ENCODE measurements at places on chromosomes 11 and 22. TPM values are rescaled to one million over a fixed set of nuclear protein-coding genes. Genes with fewer than 3 reads are reported as not detected.

Gene TYMP
- total RNA-seq: 46.9 TPM

DNA sequence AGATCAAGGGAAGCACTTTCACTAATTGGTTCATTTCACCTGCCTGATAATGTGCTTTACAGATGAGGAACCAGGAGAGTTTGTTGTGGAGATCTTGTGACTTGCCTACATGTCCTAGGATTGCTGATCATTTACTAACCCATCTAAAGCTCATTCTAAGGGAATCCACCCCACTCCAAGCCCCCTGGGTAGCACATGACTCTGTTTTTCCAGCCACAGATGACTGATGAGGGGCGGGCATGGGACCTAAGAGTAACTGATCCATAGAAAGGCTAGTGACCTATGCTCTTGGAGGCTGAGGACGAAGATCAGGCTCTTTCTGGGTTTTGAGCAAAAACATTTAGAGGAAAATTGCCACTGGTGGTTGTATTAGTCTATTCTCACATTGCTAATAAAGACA, 378.1 kb downstream of the CADM1 start:
- no peaks in the 10 kb centered on the region for H3K27me3 ChIP-seq
- no peak for DNase-seq
- no peak overlapping the region for H3K27ac ChIP-seq
- H3K4me1 ChIP-seq: no peaks in the 10 kb centered on the region
- no peaks in the 10 kb centered on the region for H3K36me3 ChIP-seq
- no peak overlapping the region for H3K4me3 ChIP-seq

Gene TRIM29
- total RNA-seq: not detected

GRCh38 chr11:59556917-59557348, 45.6 kb downstream of the OR4D9 start:
- H3K4me3 ChIP-seq: peak overlapping the region; percentile 64
- H3K4me1 ChIP-seq: peaks cover 23% of the 10 kb centered on the region

DNA sequence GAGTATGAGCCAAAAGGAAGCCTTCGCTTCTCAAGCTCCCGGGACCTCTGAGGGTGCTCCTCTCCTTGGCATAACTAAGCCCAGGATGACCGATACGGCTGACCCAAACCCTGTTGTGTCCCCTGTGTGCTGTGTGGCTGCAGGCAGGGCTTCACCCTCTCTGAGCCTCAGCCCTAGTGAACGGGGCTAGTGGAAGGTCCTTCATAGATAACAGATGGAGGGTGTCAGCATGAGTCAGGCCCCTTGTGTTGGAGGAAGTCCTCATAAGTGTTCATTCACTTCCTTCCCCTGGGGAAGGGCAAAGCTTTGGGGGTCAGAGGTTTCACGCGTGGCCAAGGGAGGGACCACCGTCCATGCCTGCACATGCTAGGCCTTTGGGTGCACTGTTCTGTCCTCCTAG, 21.5 kb downstream of the SHISAL1 start:
- no peaks in the 10 kb centered on the region for H3K36me3 ChIP-seq
- no peak for DNase-seq
- H3K4me1 ChIP-seq: no peaks in the 10 kb centered on the region
- H3K27ac ChIP-seq: no peak overlapping the region
- no peak overlapping the region for H3K4me3 ChIP-seq
- H3K27me3 ChIP-seq: no peaks in the 10 kb centered on the region

Gene PTGDR2
- 2.3 TPM for total RNA-seq

DNA sequence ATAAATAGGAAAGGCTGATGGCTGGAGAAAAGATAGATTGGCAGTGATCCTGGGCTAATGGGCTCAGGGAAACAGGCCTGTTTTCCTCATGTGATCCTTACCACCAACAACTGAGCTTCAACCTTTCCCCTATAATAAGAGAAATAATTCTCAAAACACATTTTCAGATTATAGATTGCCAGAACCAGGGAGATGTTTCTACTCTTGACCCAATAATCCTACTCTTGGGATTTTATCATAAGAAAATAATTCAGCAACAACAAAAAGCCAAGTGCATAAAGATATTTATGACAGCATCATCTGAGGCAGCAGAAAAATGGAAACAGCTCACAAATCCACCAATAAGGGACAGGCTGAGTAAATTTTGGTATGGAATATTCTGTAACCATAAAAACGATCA, 54.3 kb downstream of the ADM start:
- no peak overlapping the region for H3K4me3 ChIP-seq
- no peaks in the 10 kb centered on the region for H3K4me1 ChIP-seq
- H3K27ac ChIP-seq: no peak overlapping the region
- no peaks in the 10 kb centered on the region for H3K36me3 ChIP-seq
- peaks cover 13% of the 10 kb centered on the region for H3K27me3 ChIP-seq

Gene EHBP1L1
- total RNA-seq: 143 TPM

Gene CCDC73
- not detected for total RNA-seq

Gene MFNG
- total RNA-seq: 148 TPM

Gene EFCAB6
- total RNA-seq: not detected

Gene CELSR1
- 0.76 TPM for total RNA-seq

Gene NRXN2
- total RNA-seq: 0.42 TPM

GRCh38 chr11:117595440-117595839, 201.6 kb downstream of the DSCAML1 start:
- no peak overlapping the region for H3K4me3 ChIP-seq
- no peak overlapping the region for H3K27ac ChIP-seq
- no peaks in the 10 kb centered on the region for H3K36me3 ChIP-seq
- H3K4me1 ChIP-seq: no peaks in the 10 kb centered on the region
- no peak for DNase-seq
- H3K27me3 ChIP-seq: peaks cover 3% of the 10 kb centered on the region

DNA sequence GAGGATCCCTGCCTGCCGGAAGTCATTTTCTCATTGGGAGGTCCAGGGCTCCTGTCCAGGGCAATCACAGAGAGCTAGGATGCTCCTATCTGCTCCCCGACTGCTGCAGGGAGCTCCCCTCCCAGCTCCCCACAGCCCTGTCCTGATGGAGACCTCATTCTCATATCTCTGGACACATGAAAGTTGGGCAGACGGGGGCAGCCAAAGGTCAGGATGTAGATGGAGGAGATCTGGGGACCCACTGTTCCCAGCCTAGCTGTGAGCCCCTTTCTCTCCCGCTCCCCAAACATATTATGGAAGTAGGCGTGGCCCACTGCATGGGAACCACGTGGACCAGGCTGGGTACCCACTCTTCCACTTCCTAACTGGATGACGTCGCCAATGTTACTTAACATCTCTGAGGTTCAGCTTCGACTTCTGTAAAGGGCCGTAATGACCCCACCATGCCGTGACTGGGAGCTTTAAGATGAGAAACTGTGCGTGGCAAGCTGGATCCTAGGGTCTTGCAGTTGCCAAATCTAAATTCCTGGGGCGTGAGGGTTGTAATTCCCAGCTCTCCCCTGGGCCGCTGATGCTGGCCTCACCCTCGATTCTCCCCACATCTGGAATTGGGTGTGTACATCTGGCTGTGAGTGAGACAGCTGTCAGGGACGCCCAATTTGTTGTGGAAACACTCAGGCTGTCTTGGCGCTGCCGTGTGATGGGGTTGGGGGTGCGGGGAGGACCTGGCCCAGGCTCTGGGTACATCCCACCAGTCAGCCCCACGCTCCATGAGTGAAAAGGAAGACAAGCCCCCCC, 1.8 kb downstream of the CDC42EP2 start:
- H3K4me3 ChIP-seq: no peak overlapping the region
- no peak for DNase-seq
- H3K4me1 ChIP-seq: peaks cover 18% of the 10 kb centered on the region

DNA sequence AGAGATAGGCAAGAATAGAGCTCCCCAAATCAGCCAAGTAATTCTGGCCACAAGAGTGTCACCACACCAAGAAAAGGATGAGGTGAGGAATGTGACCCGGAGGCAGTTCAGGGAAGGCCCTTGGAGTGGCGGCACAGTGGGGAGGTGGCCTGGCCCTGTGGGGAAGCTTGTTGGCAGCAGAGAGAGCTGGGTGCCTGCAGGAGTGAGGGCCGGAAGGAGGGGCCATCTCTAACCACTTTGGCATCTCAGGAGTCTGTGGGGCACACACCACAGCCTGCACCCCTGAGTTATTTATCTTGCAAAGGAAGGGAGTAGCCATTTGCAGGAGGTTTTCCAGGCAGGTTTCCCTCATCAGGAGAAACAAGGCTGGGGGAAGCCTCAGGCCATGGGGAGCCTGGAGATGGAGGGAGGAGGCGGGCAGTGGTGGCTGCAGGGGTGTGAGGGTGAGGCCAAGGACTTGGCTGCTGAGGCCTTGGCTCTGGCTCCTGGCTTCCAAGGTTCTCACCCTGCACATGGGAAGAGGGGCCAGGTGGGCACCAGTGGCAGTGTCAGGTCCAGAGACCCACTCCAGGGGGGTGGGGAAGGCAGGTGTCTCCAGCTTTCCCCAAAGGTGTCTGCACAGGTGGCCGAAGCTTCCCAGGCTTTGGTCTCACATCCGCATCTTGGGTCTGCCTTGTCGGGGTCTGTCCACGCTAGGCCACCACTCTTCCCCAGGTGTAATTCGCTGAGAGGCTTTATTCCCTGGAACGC, 370.2 kb downstream of the CTTN start:
- no peak overlapping the region for H3K4me3 ChIP-seq
- no peaks in the 10 kb centered on the region for H3K36me3 ChIP-seq
- H3K4me1 ChIP-seq: no peaks in the 10 kb centered on the region
- H3K27me3 ChIP-seq: no peaks in the 10 kb centered on the region

- no peak for DNase-seq
- H3K27ac ChIP-seq: no peak overlapping the region
- H3K27me3 ChIP-seq: no peaks in the 10 kb centered on the region
- no peaks in the 10 kb centered on the region for H3K36me3 ChIP-seq
- H3K4me3 ChIP-seq: no peak overlapping the region
These were observed 68.0 kb upstream of the PRDM11 start for GRCh38 chr11:45078236-45079074.

DNA sequence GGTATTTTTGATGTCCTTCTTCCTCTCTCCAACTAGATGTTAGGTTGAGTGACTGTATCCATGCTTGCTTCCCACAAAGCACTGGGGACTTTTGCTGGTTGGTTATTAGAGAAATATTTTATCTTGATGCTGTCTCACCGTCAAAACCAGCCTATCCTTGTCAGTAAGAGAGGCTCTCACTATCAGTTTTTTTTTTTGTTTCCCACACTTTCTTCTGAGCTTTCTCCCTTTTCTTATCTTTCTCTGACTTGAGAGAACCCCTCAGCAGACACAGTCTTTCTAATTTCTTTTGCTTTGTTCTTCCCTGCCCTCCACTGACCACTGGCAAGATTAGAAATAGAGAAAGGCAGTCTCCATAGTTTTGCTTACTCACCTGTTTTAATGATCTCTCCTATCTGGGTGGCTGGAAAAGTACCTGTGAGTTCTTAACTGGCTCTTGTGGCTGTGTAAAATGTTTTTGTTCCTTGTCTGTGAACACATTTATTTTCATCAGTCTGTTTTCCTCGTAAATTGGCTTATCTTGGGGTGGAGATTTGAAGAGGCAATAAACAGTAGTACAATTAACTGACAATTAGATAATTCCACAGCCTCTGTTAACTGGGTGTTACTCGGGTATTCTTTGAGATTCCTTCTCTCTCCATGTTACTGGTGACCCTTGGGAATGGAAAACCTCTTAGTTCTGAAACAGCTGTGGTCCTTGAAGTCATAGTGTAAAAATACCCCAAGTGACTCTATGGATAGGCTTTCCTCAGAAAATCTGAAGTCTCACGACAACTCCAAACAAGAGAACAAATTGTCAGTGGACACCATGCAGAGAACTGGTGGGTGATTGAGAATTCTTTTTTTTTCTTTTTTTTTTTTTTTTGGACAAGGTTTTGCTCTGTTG, at the start of gene NXPE1:
TSS of gene NXPE1 (minus strand) at position 457 of the 886 bp plus-strand sequence. CDS start 8,680 bp downstream, outside the sequence.
- H3K36me3 ChIP-seq: no peaks in the 10 kb centered on the region
- H3K4me3 ChIP-seq: no peak within 1 kb of the TSS
- no peak within 1 kb of the TSS for H3K27ac ChIP-seq
- H3K27me3 ChIP-seq: no peaks in the 10 kb centered on the region

GRCh38 chr11:42598341-42598740, 713.5 kb upstream of the API5 start:
- H3K27ac ChIP-seq: no peak overlapping the region
- H3K4me1 ChIP-seq: no peaks in the 10 kb centered on the region
- DNase-seq: no peak
- H3K4me3 ChIP-seq: no peak overlapping the region
- no peaks in the 10 kb centered on the region for H3K27me3 ChIP-seq

Gene GPR83
- total RNA-seq: 0.15 TPM

DNA sequence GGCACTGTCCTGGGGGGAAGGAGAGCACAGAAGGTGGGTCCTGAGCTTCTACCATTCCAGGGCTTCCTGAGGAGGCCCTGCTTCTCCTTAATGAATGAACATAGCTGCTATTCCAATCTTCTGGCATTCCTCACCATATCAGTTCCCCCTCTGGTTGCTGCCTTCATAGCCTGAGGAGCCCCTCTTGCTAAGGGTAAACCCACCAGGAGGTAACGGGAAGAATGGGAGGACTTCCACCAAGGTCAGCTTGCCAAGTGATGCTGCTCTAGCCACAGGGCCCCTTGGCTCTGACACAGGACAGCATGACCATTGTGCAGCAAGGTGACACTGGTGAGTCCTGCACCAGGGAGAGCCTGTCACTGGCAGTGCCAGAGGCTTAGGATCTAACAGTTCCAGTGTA, 1022.5 kb downstream of the TBC1D22A start:
- no peak for DNase-seq
- no peak overlapping the region for H3K27ac ChIP-seq
- H3K36me3 ChIP-seq: no peaks in the 10 kb centered on the region

DNA sequence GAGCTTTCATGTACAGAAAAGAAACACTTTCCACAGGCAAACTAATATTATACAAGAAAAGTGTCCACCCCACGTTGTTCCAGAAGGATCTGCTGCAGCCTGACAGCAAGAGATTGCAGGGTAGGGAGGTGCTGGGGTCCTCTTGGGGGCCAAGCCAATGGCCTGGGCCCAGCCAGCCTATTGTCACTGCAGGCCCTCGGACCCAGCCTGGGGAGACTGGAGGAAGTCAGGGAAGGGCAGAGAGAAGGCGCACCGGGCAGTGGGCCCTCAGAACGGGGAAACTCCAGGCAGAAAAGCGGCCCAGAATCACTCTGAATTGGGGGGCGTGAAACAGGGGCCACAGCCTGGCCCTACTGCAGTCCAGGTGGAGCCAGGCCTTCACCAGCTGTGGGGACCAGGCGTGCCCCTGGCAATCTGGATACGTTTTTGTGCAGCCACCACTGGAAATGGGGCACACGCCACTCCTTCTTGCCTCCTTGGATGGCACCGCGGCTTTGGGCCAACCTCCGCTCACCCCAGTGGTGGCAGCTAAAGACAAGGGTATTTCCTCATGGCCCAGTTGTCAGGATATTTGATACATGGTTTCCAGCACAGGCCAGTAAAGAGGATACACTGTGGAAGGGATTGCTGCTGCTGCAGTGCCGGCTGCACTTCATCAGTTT, 3.9 kb upstream of the NAP1L4 start:
- H3K27ac ChIP-seq: no peak overlapping the region
- peaks cover 8% of the 10 kb centered on the region for H3K4me1 ChIP-seq
- no peaks in the 10 kb centered on the region for H3K27me3 ChIP-seq
- peaks cover 11% of the 10 kb centered on the region for H3K36me3 ChIP-seq
- no peak overlapping the region for H3K4me3 ChIP-seq

GRCh38 chr22:21012446-21013407, 2.2 kb upstream of the P2RX6 start:
- DNase-seq: no peak
- H3K27me3 ChIP-seq: no peaks in the 10 kb centered on the region
- H3K4me3 ChIP-seq: no peak overlapping the region
- peaks cover 17% of the 10 kb centered on the region for H3K4me1 ChIP-seq

GRCh38 chr11:17992916-17993315, 19.9 kb downstream of the SERGEF start:
- no peaks in the 10 kb centered on the region for H3K4me1 ChIP-seq
- no peak overlapping the region for H3K27ac ChIP-seq
- H3K27me3 ChIP-seq: no peaks in the 10 kb centered on the region
- H3K36me3 ChIP-seq: peaks cover 59% of the 10 kb centered on the region
